Lung (tissue), 17 donors: ENCODE measurements at places on chromosomes 2 and 18. TPM values are rescaled to one million over a fixed set of nuclear protein-coding genes. Genes with fewer than 3 reads are reported as not detected.

POLR1A gene
- 6.6 TPM for polyA plus RNA-seq

EFR3B gene
- 0.68 TPM for polyA plus RNA-seq

GALR1 gene
- polyA plus RNA-seq, result under 0.01 TPM

UPP2 gene
- polyA plus RNA-seq, result not detected

RUFY4 gene
- polyA plus RNA-seq, result 0.43 TPM

PROKR1 gene
- not detected for polyA plus RNA-seq

SKA1 gene
- polyA plus RNA-seq, result 0.57 TPM

ANKRD62 gene
- not detected for polyA plus RNA-seq

FSIP2 gene
- 0.03 TPM for polyA plus RNA-seq

UGT1A7 gene
- 0.45 TPM for polyA plus RNA-seq

VIL1 gene
- polyA plus RNA-seq, result 0.09 TPM

CHPF gene
- polyA plus RNA-seq, result 71.6 TPM

SLC5A7 gene
- polyA plus RNA-seq, result 0.39 TPM

EIF2AK3 gene
- 14.0 TPM for polyA plus RNA-seq

LYPD1 gene
- polyA plus RNA-seq, result 5.6 TPM
